ENCODE measurements at places on chromosomes 7 and 10.
A peak's percentile ranks its signal among the peaks of the same experiment; 100 is the strongest.

- DNase-seq: no peak
These were observed 27.8 kb upstream of the NUB1 start for GRCh38 chr7:151313857-151314256.

DNA sequence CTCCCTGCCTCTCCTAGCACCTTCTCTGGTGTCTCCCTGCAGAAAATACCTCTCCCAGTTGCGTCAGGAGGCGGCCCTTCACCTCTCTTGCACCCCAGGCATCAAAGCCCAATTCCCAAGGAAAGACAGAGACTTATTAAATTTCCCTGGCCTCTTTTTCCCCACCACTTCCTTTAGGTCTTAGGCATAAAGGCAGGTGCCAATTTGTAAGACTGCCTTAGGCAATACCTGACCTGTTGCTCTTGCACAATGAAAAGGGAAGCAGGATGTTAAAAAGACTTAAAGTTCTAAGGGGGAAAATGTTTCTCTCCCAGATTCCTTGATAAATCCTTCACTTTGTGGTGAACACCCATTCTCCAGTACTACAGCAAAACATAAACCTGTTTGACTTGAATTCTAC, 186.7 kb downstream of the SLC25A13 start:
- DNase-seq: no peak

DNA sequence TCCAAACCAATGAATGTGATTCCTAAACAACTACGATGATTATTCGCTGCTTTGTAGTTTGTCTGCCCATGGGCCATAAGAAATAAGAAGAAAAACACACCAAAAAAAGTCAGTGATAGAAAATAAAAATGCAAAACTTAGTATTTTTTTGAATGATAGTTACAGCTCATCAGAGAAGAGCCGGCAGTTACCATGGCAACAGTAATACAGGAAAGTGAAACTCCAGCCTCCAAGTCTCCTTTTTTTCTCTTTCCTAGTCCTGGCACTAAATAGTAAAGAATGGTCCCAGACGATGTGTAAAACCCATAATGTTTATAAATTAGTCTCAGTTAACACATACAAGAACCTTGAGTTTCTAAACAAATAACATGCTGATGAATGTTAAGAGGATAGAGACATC, 21.6 kb upstream of the LHFPL3 start:
- DNase-seq: no peak

- DNase-seq: no peak
These were observed 57.9 kb upstream of the FZD8 start for GRCh38 chr10:35699848-35700486.

DNA sequence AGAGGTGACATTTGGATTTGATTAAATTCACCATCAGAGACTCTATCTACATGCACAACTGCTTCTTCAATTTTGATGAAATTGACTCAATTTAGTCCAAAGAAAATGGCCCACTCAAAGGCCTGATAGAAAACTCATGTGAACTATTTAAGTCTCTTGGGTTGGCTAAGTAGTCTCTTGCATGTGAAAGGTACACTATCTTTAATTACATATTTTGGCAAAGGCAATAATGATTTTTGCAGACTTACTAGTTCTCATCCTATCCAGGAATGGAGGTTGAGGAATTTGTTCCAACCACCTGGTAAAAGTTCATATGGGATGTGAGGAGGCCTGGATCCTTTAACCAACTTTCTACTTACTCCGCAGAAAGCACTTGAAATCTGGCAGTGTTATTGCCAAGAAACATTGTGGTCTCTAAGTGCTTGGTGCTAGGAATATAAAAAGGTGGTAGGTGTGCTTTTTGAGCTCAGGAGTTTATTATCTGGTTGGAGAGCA, 618.6 kb upstream of the MKI67 start:
- no peak for DNase-seq

- DNase-seq: peak; percentile 42
These were observed 41.9 kb downstream of the CYCS start for GRCh38 chr7:25083201-25083600.

DNA sequence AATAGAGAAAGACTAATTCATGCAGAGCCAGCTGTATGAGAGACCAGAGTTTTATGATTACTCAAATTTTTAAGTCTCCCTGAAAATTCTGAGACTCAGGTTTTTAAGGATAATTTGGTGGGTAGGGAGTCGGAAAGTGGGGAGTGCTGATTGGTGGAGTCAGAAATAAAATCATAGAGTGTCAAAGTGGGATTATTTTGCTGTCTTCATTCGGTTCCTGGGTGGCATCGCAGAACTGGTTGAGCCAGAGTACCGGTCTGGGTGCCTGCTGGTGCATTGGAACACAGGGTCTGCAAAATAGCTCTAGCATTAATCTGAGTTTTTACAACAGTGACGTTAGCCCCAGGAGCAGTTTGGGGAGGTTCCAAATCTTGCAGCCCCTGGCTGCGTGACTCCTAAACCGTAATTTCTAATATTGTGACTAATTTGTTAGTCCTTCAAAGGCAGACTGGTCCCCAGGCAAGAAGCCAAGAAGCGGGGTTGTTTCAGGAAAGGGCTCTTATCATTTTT, 32.4 kb downstream of the GPRIN2 start:
- peak; percentile 90 for DNase-seq

DNA sequence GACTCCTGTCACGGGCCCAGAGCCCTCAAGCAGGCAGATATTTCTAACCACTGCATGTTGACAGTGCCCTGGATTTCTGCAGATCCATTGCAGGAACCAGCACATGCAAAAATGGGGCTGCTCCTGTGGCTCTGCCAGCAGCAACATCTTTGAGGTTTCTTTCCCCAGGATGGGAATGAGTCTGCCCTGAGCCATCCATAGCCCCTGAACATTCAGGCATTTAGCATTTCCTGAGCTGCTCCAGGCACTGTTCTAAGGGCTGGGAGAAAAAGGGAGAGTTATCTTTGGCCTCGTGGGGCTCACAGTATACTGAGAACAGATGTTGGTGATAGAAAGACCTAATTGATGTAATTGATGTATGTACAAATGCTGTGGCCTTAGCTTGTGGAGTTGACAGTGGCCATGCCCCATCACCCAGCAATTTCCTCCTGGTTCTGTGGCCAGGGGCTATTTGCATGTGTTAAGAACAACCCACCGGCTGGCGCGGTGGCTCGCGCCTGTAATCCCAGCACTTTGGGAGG, 66.0 kb upstream of the LRRC4 start:
- DNase-seq: no peak

DNA sequence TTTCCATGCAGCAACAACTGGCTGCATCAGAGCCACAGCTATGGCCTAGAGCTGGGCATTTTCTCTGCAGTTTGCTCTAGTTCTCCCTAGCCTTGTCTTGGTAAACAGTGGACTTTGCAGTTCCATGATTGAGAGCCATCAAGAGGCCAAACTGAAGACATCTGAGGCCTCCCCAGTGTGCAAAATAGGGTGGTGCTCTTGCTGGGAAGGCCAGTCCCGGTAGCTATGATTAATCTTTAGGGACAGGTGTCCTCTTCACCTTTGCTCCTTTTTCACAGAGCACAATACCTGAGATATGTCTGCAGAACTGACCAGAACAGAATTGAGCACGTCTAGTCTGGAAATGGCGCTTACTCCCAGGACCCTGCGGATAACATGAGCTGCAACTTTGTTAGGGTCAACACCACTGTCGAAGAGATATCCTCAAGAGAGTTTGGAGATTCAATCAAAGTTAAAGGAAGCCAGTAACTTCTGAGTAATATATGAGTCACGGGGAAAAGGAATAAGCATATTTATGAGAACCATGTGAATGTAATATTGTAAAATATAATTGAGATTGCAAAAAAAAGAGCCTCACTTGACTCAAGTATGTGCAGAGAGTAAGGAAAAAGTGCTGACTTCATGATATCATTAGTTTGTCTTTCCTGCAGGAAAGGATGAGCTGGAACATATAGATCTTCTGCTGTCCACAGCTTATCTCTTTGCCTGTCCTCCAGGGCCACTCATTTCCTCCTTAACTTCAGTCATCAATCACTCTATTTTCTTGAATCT, 76.7 kb downstream of the ANK3 start:
- DNase-seq: peak; percentile 72

GRCh38 chr10:103905441-103905840, 12.5 kb downstream of the STN1 start:
- no peak for DNase-seq

- DNase-seq: no peak
These were observed 3.0 kb downstream of the BTBD16 start for GRCh38 chr10:122273966-122274545.

DNA sequence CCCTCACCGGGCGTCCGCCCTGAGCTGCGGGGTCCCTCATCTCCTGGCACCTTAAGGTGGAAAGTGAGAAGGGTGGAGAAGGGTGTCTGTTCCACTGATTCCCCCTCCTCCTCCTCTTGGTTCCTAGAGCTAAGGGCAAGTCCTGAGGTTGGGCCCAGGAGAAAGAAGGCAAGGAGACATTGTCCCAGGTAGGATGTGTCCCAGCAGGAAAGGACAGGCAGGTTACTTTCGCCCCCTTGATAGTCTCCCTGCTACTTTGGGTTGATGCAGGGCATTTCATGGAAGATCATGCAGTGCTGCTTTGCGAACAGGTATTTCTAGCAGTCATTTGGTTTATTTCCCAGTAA, 582 bp downstream of the STEAP2 start:
- no peak for DNase-seq

- no peak for DNase-seq
These were observed 283.0 kb downstream of the USP6NL start for GRCh38 chr10:11328264-11329061.

GRCh38 chr10:7706534-7707073, 3.5 kb downstream of the ITIH2 start:
- no peak for DNase-seq

DNA sequence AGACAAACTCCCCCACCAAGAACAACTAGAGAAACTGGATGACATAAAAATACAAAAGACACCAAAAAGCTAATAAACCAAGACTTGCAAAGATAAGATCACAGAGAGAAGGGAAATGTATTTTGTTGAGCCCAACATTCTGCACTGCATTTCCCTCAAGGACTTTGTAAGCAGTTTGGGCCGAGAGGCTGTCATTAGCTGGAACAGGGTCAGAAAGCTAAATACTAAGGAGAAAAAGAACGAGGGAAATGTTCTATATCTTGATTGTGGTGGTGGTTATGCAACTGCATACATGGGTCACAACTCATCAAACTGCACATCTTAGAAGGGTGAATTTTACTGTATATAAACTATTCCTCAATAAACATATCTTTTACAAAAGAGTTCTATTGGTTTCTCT, 315.0 kb downstream of the IPMK start:
- DNase-seq: no peak

- peak; percentile 44 for DNase-seq
These were observed 16.1 kb downstream of the GNAI1 start for GRCh38 chr7:80150611-80151273.

- peak; percentile 71 for DNase-seq
These were observed 50.2 kb downstream of the CDK1 start for GRCh38 chr10:60828489-60828852.

- DNase-seq: no peak
These were observed 6.2 kb downstream of the ADIRF start for GRCh38 chr10:86974484-86974883.

DNA sequence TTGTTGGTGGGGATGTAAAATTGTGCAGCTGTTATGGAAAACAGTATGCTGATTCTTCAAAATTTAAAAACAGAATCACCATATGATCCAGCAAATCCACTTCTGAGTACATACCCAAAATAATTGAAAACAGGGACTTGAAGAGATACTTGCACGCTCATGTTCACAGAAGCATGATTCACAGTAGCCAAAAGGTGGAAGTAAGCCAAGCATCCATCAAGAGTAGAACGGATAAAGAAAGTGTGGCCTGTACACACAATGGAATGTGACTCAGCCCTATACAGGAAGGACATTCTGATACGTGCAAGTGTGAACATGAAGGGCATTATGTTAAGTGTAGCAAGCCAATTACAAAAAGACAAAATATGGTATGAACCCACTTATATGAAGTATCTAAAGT, 696.7 kb upstream of the CELF2 start:
- DNase-seq: no peak

GRCh38 chr7:128112781-128113221, 81.6 kb upstream of the LRRC4 start:
- DNase-seq: no peak

DNA sequence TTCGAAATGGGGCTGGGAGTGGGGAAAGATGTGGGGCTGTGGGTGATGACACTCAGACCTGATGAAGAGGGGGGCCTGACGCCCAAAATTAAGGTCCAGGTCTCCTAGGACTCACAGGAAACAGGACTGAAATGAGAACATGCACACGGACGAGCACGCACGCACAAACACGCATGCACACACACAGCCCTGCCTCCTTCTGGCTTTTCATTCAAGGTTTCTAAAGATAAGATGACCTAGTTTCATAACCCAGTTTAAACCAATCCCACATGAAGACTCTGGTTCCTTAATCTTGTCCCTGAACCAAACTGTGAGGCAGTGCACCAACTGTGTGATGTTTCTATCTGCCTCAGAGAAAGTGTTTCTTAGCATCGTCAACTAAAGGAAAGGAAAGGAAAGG, 162.0 kb downstream of the DGKI start:
- DNase-seq: no peak

DNA sequence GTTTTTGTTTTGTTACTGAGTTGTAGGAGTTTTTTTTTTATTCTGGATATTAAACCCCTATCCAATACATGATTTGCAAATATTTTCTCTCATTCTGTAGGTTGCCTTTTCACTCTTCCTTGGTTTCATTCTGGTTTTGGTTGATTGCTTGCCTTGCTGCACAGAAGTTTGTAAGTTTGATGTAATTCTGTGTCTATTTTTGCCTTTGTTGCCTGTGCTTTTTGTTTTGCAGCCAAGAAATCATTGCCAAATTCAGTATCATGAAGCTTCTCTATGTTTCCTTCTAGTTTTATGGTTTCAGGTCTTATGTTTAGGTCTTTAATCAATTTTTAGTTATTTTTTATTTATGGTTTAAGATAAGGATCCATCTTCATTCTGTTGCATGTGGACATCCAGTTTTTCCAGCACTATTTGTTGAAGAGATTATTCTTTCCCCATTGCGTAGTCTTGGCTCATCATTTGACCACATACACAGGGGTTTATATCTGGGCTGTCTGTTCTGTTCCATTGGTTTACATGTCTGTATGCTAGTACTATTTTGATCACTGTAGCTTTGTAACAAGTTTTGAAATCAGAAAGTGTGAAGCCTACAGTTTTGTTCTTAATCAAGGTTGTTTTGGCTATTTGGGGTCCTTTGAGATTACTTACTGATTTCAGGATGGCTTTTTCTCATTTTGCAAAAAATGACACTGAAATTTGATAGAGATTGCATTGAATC, 26.4 kb downstream of the BMPR1A start:
- no peak for DNase-seq

- no peak for DNase-seq
These were observed 126.1 kb downstream of the PFKFB3 start for GRCh38 chr10:6328699-6329423.

DNA sequence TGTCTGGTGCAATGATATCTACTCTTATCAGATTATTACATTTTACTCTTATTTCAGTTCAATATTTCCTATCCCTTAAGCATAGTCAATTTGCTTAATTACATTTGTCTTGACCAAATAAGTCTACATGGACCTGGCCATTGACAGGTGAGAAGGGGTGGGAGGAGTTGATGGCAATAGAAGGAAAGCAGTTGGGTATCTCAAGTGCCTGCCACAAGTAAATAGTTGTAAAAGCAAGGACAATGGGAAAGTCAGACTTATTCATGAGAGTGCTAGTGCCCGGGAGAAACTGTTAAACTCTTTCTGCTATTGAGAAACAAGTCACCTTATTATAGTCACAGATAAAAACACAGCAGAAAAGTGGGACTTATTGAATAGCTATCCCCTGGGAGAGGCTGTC, 32.4 kb upstream of the HGF start:
- no peak for DNase-seq
